ENCODE measurements at places on chromosomes 1 and 21.

DNA sequence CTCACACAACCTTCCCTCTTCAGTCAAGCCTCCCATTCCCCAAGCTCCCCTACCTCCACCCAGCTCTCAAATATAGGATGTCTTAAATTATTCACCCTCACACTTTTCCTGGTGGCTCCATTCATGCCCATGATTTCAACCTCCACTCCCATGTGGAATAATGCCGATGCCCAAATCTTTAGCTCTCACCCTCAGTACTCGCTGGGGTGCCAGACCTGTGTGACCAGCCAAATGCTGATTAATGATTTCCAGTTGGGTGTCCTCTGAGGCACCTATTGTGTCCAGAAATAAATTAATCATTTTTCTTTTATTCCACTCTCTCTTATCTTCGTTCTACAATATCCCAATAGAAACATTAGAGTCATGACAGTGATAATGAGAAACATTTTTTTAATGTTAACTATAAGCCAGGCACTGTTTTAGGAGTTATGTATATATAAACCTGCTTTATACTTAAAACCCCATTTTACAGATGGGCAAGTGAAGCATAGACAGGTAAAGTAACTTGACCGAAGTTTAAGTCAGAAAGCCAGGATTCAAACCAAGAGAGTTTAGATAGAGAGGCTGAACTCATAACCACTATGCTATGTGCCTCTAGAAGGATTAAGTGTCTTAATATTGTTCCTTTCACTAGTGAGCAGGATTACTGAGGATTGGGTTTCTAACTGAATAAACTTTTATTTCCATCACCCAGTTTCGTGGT, 209.7 kb downstream of the DUSP10 start:
- DNase-seq: no peak

DNA sequence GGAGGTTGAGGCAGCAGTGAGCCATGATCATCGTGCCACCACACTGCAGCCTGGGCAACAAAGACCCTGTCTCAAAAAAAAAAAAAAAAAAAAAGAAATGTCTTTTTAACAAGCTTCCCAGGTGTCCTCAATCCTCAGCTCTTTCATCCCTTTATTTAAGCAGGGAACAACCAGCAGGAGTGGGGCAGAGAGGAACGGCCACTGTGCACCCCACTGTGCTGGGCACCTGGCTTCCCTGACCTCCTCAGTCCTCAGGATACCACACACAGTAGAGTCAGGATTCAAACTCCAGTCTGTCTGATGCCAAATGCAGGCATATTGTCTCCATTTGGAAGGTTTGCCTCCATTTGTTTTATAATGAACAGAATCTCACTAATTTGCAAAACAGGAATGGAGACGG, 19.8 kb upstream of the PTAFR start:
- no peak for DNase-seq

DNA sequence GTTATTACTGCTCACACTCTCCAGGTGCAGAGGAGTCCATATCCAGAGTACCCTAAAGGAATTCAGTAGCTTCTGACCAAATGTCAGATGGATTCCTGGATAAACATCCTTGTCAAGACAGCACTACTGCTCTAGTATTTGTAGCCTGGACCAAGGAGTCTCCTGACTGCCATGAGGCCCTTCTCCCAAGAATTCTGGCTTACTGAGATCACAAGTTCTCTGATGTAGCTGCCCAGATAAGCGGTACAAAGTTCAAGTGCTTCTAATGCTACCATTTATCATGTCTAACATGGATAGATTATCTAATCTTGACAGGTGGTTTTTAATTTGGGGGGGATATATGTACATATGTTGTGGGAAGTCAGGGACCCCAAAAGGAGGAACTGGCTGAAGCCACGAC, 196.6 kb upstream of the HMCN1 start:
- no peak for DNase-seq

- DNase-seq: peak; percentile 25
These were observed 11.3 kb upstream of the PPIE start for GRCh38 chr1:39727221-39727931.

GRCh38 chr1:2360588-2361364, 30.6 kb downstream of the MORN1 start:
- DNase-seq: no peak

DNA sequence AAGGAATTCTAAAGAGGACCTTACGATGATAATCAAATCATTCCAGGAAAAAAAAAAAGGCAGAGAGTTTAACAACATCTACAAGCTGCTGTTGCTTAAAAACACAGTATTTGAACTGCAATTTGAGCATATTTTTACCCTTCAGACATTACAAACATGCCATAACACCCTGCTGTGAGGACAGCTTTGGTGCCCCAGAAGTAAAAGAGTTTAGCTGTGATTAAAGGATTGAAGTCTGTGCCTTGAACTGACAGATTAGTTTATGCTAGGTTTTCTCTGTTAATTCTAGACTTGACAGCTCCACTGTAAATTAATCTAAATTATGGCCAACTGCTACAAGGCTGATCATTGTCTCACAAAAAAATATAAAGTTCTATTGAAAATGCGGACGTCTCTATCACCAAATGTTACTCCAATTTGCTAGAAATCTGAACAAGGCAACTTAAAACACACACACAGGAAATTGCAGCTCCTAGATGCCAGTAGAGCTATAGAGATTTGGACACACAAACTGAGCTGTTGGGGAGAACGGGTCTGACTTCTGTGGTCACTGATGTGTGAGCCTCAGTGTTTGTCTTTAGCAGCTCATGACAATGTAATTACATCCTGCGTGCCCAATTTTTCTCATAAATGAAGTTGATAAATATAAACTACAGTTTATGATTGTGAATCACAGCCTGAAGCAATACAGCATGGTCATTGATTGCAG, 217.9 kb downstream of the NTNG1 start:
- no peak for DNase-seq

DNA sequence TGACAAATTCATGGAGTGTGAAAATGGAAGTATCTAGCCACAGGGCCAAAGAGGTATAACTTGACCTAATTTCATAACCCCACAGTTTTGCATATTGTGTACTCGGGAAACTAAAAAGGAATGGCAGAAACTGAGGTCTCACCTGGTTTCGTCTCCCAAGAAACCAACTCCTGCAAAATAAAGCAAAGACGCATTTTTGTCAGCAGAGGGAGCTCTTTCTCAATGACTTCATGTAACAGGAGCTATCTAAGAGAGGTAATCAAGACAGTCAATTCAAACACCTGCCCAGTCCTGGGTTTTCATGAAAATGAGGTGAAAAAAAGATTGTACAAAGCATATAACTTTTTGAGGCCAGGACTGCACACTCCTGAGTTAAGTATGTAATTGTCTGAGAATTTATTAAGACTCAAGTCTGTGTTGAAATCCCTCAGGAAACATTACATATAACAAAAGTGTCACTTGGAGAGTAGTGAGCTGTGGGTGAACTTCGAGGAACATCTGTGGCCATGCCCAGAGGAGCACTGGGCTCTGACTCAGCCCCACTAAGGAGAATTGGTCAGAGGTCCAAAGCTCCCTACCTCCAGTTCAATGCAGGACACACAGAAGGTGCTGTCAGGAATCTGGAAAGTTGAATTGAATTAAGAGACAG, 17.6 kb downstream of the FCRL4 start:
- DNase-seq: peak; percentile 53

GRCh38 chr1:8343464-8344001, 25.6 kb downstream of the SLC45A1 start:
- no peak for DNase-seq

DNA sequence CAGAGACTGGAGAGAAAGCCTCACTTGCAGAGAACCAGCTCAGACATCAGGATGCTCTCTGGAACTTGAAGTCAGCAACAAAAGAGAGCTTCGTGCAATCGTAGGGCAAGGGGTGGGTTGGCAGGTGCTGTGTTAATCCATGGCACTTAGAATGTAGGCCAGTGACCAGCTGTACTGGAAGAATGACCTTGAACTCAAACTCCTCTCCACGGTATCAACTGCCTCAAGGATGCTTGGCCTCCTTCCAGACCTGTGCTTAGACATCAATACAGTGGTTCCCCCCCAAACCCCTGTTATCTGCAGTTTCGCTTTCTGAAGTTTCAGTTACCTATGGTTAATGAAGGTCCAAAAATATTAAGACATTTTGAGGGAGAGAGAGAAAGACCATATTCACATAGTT, 6.5 kb downstream of the KANK4 start:
- no peak for DNase-seq

DNA sequence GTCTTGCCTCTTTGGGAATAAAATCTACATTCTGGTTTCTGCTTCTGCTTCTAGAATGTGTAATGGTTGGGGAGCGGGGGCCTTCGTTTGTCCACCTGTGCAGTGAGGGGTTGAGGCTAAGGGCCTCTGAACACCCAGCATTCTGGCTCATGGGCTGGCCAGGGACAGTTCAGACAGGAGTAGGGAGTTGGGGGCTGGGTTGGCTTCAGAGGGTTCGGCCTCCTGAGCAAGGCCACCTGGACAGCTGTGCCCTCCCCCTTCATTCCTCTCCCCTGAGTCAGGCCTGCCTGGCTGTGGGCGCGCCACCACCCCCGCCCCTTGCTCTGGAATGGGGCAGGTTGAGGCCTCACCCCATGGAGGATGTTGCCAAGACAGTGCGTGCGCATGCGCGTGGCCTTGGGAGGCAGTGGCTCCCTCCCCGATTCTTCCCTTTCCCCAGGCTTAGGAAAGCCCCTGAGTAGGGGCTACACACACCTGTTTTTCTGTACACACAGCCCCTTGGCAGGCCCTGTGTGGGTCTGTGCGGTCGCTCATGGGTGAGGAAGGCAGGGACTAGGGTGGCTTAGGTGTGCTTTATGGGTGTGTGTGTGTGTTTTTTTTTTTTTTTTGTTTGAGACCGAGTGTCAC, 57.0 kb downstream of the YARS1 start:
- no peak for DNase-seq

GRCh38 chr1:160570840-160571239, 8.5 kb downstream of the CD84 start:
- no peak for DNase-seq

GRCh38 chr1:7012461-7012924, 227.2 kb downstream of the CAMTA1 start:
- DNase-seq: no peak

DNA sequence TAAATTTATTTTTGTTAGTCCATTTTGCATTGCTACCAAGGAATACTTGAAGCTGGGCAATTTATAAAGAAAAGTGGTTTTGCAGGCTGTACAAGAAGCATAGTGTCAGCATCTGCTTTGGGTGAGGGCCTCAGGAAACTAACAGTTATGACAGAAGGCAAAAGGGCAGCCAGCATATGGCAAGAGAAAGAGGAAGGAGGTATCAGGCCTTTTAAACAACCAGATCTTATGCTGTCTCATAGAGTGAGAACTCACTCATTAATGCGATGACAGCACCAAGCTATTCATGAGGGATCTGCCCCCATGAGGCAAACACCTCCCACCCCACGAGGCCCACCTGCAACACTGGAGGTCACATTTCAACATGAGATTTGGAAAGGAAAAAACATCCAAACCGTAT, 898.4 kb downstream of the KCNT2 start:
- no peak for DNase-seq

GRCh38 chr1:209880031-209880430, 52.3 kb downstream of the UTP25 start:
- no peak for DNase-seq

DNA sequence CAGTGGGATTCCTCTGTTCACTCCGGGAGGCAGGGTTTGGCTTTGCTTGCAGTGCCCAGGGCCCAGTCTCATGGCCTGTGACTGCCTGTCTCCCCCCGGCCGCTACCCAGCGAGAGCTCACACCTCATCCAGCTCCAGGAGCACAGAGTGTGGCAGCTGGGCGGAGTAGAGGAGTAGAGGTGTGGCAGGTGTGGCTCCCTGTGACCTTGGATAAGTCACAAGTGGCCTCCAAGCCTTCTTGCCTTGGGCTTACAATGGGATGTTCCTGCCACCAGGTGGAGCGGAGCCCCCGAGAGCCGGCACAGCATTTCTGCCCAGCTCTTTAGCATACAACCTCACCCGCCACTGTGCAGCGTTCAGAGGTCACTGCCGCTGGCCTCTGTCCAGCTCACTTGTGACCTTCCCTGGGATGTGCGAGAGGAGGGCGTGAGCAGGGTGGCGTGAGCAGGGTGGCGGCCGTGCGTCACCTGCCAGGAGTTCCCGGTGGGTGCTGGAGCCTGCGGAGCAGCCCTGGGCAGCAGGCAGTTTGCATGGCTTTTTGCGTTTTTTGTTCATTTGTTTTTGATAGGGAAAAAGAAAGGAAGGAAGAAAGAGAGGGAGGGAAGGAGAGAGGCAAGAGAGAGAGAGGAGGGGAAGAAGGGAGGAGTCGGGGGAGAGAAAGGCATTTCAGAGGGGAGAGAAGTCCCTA, 42.4 kb downstream of the CRYAA start:
- no peak for DNase-seq

DNA sequence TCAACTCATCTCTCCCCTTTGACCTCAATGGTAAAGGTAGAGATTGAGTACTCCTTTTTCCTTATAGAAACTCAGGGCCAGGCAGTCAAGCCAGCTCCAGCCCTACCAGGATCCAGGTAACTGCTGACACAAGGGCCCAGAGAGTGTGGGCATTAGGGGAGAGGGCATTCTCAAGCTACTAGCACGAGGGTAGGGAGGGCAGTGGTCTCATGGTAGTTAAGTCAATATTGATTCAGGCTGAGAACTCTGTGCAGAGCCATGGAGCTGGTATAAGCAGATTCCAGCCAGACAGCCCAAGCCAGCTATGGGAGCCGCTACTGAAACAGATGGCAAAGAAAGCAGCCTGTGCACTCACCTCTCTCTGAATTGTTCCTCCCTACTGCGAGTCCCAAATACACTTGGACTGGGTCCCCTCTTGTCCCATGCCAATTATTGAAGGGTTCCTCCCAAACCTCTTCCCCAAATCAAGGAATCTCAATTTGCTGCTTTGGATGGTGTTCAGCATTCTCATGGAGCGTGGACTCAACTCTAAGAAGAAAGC, 2.8 kb downstream of the PI4KB start:
- no peak for DNase-seq

DNA sequence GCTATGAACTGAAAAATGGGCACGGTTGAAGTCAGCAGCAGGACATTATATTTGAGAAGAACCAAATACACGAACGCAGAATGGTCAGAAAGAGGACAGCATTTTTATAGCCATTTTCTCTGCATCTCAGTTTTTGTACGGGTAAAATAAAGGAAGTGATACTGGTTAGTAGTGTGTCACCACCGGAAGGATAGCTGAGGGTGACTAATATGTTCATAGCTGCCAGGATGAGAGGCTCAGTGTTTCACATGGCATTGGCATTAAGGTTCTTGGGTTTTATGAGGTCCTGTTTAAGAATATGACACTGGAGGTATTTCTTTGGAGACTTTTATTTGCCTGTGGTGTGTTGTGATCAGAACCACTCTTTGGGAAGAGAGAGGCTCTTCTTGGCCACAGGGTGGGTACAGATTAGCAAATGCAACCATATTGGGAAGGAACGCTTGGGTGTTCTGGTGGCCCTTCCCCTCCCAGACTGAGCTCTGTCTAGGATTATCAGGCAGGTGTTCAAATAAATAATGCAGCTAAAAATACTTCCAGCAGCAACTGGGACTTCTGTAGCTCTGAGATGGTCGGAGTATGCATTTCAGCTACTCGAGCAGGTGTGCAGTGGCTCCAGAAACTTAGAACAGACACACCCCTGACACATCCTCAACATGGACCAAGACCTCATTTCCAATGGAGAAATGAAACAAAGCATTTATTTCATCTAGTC, 158.2 kb downstream of the PBX1 start:
- no peak for DNase-seq

Measured in GM20000 (cell line).